HAP-1 (cell line): ENCODE measurements at places on chromosomes 7 and 10.
A peak's percentile ranks its signal among the peaks of the same experiment; 100 is the strongest.

DNA sequence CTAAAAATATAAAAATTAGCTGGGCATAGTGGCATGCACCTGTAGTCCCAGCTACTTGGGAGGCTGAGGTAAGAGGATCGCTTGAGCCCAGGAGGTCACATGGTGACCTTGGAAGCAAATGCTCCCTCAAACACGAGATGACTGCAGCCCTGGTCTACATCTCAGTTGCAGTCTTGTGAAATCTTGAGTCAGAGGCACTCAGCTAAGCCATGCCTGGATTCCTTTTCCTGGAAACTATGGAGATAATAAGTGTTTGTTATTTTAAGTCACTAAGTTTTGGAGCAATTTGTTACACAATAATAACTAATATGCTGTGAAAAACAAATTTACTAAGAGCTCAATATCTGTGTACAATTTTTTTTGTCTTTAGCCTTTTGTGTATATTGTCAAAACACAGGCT, 284.3 kb upstream of the KAT6B start:
- no peak for DNase-seq

GRCh38 chr7:45193828-45194227, 36.2 kb downstream of the RAMP3 start:
- DNase-seq: no peak

DNA sequence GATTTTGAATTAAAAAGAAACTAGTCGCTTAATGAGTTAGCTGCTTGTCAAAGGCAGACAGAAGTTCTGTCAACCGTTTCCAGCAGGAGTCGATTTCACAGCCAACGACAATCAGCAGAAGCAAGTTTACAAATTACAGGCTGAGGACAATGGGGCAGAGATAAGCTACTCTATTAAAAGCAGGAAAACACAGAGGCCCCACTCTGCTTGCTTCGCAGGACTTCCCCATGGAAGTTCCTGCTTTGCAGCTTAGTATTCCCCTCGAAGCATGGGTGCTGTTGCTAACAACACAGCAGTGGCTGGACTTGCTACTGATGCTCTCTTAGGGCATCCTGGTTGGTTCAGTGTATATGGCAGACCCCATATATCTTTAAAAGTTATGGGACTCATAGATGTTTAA, 50.8 kb upstream of the KLF6 start:
- no peak for DNase-seq

GRCh38 chr10:3178042-3178441, 5.5 kb upstream of the PITRM1 start:
- DNase-seq: no peak

DNA sequence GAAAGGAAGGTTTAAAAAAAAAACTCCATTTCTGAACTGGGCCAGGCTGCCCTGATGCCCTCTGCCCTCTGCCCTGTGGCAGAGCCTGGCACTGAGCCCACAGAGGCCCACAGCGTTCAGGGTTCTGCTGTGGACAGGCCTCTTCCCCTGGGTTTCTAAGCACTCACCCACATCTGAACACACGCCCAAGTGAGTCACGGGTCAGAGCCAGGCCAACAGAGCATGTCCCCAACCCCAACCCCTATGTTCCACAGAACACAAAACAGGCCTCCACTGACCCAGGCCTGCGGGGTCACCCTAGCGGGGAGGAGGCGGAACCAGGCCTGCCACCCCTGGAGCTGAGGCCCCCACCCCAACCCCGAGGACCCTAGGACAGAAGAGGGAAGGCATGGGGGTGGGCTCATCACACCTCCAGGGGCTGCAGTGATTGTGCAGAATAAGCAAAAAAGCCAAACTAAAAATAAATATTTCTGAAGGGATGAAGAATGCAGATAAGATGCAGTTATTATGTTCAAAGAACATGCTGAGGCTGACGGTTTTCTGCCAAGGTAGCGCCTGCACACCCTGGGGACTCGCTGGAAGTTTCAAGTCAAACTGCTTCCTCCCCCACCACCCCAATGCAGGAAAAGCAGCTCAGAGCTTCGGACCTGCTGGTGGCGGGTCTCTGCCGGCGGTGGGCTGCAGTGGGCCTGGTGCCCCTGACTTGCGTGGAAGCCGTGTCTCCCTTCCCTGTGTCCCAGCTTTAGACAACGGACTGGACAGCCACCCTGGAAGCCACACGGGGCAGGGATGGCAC, 5.4 kb downstream of the WDR86 start:
- no peak for DNase-seq

GRCh38 chr10:50522908-50523307, 100.8 kb downstream of the SGMS1 start:
- no peak for DNase-seq

GRCh38 chr7:94687810-94688209, 31.9 kb upstream of the SGCE start:
- DNase-seq: no peak

GRCh38 chr7:98054585-98054984, 52.1 kb upstream of the LMTK2 start:
- DNase-seq: no peak

DNA sequence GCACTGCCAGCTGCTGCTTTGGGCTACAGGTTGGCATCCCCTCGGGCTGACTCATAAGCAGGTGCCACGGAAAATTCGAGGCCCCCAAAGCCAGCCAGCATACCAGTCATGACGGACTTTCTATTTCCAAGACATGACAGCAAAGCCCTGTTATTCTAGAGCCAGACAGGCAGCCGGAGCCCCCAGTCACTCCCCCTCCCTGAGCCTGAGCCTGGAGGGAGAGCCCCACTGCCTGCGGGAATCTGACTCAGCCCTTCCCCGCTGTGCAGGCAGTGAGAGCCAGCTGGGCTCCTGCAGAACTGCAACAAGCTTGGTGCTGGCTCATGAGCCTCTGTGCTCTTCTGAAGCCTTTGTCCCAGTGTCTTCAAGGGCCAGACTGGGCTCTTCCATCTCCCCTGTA, 15.8 kb downstream of the BTBD16 start:
- no peak for DNase-seq

GRCh38 chr7:98321301-98321700, 39.8 kb downstream of the BRI3 start:
- DNase-seq: no peak

DNA sequence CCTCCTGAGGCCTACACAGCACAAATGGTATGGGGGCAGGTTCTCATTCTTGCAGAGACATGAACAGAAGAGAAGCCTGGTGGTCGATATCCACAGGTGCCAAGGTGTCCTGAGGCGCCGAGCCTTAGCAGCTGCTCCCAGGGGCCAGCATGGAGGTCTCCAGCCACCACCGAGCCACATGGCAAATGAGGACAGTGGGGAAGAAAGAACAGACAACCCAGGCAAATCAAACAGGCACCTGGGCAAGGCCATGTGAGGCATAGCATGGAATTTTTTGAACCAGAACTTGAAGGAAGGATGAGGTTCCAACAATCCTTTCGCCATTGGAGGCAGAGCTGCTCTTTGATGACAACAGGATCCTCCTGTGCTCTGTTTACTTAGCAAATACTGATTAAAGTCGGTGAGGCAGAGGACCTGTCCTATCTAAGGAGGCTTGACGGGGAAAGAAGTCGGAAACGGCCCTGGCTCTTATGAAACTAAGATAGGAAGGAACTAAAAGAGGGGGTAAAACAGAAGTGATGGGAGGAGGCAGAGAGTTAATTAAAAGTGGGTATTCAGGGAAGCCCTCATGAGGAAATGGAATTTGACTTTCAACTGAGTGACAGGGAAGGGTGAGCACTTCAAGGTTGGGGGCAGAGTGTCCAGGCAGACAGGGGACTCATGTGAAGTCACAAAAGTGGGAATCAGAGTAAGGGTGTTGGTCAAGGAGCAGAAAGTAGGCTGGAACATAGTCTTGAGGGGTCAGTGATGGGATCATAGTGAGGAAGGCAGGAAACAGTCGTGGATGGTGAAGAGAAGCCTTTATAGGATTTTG, 8.6 kb upstream of the CALML3 start:
- no peak for DNase-seq

DNA sequence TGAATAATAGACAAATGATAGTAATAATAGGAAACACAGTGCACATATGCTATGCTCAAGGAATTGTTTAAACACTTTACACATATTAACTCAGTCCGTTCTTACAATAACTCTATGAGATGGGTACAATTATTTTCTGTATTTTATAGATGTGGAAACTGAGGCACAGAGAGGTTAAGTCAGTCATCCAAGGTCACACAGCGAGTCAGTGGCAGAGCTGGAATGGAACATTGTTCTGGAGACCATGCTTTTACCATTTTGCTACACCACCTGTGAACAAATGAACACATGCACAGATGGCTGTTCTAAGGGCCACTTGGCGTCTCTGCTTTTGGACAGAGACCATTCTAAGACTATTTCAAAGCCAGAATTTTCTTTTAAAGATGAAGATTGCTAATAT, 26.9 kb upstream of the MTPN start:
- DNase-seq: no peak

- DNase-seq: no peak
These were observed 6.4 kb upstream of the ZNF862 start for GRCh38 chr7:149831741-149832219.

- DNase-seq: no peak
These were observed 419.6 kb upstream of the NPVF start for GRCh38 chr7:25647872-25648271.

DNA sequence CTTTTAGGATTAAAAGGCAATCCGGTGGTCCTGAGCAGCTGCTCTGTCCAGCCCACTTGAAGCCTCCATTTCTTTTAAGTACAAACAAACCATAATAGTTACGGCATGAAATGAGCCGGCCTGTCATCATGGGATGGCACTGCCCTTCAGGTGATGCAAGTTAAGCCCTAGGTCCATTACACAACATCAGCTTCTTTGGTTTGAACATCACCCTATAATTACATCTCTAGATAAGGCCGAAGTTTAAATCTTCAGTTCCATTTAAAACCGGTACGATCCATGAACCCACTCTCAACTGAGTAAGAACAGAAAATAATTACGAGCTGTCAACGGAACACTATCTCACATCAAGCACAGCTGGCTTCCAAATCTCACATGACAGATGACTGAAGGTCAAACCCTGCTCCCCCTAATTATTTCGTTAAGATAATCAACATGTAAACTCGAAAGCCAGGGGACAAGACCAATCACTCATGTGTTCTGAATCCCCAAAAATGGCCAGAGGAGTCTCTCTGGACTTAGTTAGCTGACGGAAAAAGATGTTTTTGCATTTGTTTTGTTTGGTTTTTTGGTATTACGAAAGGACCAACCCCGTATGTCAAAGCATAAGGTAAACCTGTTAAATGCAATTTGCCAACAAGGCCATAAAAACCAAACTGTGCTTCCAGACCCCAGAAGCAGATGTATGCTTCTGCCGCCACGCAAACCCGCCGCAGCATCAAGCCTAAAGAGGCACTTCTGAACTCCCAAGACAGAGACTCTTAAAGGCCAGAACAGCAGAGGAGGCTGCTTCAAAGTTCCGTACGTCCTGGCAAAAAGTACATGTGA, 10.8 kb downstream of the GNA12 start:
- no peak for DNase-seq

GRCh38 chr10:117743509-117743908, 201.0 kb downstream of the EMX2 start:
- DNase-seq: no peak

- no peak for DNase-seq
These were observed 655.0 kb downstream of the SDK1 start for GRCh38 chr7:3955751-3956696.

- peak; percentile 21 for DNase-seq
These were observed 409.3 kb downstream of the PARD3 start for GRCh38 chr10:34405611-34406462.

- DNase-seq: peak; percentile 42
These were observed 460 bp downstream of the ANXA11 start for GRCh38 chr10:80204677-80205476.

- DNase-seq: no peak
These were observed 32.1 kb upstream of the EGFR start for GRCh38 chr7:54986716-54987115.

DNA sequence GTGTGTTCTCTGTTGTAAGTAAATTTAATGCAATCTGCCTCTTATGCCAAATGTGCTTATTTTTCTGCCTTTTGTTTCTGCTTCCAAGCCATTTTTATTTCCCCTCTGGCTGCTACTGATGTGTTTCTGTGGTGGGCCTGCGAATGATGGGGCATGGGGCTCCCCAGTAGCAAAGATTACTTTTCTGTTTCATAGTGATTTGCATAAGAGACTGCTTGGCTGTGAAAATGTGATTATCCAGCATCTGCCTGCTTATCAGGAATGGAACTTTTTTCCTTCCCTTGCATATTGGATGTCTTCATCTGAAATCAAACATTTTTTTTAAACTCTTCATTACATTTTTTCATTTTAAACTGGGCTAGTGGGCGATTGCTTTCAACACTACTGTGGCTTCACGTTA, 57.7 kb upstream of the BTBD16 start:
- no peak for DNase-seq

DNA sequence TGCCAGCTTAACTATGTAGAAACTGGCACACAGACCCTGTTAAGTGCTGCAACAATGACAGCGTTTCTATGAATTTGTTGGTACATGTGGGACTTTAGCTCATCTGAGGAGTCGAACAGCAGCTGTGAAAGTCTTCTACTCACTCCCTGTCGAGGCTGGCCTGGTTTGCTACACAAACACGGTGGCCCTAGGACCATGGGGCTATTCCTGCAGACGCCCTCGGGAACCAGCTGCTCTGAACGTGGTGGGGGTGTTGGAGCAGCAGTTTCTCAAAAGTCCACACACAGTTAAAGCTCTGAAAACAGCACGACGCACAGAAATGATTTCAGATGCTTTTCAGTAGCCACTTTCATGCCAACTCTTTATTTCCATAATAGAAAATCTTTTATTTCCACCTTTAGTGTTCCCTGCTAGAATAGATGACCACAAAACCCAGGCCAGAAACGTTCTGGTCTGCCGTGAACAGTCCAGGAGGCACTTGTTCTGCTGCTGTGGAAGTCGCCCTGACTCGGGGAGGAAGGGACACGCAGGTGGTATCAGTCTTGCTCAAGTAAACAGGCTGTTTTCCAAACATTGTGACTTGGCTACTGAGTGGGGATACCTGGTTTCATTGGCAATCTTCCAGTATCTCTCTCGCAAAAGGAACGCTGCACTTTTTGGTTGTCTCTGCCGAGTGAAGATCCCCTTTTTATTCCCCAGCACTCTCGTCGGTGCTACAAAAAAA, 21.5 kb downstream of the GUSB start:
- DNase-seq: no peak

GRCh38 chr10:4885162-4885561, 59.2 kb downstream of the AKR1E2 start:
- DNase-seq: no peak
